Lower lobe of right lung (tissue), 2 donors: ENCODE measurements at places on chromosomes 12 and 14. TPM values are rescaled to one million over a fixed set of nuclear protein-coding genes. Genes with fewer than 3 reads are reported as not detected.

Gene LTBR
- 122 TPM for total RNA-seq

Gene PXN
- total RNA-seq = 105 TPM

Gene USP44
- total RNA-seq = 17.8 TPM

Gene C12orf54
- total RNA-seq = 0.53 TPM

Gene HSPB8
- total RNA-seq = 47.9 TPM

Gene ASCL1
- 0.15 TPM for total RNA-seq

Gene TAS2R14
- 1.2 TPM for total RNA-seq

Gene PSME1
- 198 TPM for total RNA-seq

Gene SLC8A3
- total RNA-seq = 1.9 TPM
